Stimulated activated CD4-positive, alpha-beta T cell treated with anti-CD3 and anti-CD28 coated beads, Interleukin-1b, Interleukin-23, amount 100 ng/mL, for 48 hours (primary cell): ENCODE measurements at places on chromosomes 3 and 15.

DNA sequence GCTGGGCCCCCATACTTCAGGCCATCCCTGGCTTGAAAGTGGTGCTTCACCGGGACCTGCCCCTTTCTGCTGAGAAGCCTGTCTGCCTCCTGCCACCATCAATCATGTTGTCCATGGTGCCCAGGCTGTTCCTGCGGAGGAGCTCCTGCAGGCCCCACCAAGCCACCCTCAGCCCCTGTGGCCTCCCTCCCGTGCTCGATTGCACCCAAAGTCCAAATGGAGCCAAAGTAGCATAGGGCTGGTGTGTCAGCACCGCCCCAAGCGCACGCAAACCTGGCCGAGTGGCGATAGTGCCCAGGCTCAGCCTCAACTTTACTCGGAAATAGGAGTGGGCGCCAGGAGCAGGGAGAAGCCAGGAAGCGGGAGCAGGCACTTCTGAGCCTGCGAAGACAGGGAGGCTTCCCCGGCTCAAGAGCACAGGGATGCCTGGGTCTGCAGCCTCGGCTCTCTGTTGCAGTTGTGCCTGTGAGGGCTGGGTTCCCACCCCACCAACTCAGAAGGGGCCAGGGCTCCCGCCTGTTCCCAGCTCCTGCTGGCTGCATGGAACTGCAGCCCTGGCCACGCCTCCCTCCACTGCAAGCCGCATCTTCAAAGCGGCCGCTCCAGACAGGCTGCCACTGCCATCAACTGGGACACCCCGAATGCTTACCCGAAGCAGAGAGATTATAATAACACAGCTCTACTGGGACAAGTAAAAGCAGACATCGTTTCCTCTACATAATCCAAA lies 203.0 kb downstream of the ARRDC4 start:
- DNase-seq: no peak

- no peak for DNase-seq
Measured at GRCh38 chr3:31223278-31223677, 309.4 kb upstream of the STT3B start.

GRCh38 chr3:132561003-132561402 lies 36.1 kb upstream of the ACKR4 start:
- DNase-seq: no peak

DNA sequence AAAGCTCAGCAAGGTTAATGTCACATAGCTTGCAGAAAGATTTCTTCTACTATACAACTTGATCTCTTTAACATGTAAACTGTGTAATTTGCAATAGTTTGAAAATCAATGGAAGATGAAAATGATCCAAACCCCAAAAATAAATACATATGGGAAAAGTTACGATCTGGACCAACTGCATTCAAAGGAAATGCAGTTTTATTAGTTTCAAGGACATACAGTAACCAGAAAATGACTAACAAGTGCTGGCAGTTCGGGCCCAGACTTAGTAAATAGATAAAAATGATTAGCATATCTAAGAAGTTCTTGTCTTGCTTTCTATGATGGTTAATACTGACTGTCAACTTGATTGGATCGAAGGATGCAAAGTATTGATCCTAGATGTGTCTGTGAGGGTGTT lies 37.3 kb upstream of the LEKR1 start:
- DNase-seq: no peak

- no peak for DNase-seq
Measured at GRCh38 chr15:74209997-74210671, 7.5 kb upstream of the STRA6 start.

GRCh38 chr3:141828890-141829289 lies 47.6 kb upstream of the ATP1B3 start:
- DNase-seq: no peak

GRCh38 chr3:110736332-110736731 lies 335.3 kb upstream of the NECTIN3 start:
- DNase-seq: no peak

DNA sequence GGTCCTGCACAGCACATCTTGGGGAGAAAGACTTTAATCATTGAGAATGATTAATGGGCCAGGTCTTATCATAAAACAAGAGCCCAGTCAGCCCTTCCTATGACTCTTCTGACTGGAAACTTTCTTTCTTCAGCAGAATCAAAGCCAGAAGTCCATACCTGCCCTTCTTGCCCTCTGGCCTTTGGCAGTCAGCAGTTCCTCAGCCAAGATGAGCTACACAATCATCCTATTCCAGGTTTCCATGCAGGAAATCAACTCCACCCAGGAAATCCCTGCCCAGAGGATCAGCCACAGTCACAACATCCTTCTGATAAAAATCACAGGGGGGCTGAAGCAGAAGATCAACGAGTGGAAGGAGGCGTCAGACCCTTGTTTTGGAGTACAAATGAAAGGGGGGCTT lies 26.9 kb downstream of the ZNF589 start:
- DNase-seq: no peak

- DNase-seq: no peak
Measured at GRCh38 chr3:74329096-74329495, 285.4 kb downstream of the CNTN3 start.

- DNase-seq: no peak
Measured at GRCh38 chr3:175329373-175329772, 470.2 kb downstream of the NAALADL2 start.
